ENCODE measurements at places on chromosomes 12 and 14.

DNA sequence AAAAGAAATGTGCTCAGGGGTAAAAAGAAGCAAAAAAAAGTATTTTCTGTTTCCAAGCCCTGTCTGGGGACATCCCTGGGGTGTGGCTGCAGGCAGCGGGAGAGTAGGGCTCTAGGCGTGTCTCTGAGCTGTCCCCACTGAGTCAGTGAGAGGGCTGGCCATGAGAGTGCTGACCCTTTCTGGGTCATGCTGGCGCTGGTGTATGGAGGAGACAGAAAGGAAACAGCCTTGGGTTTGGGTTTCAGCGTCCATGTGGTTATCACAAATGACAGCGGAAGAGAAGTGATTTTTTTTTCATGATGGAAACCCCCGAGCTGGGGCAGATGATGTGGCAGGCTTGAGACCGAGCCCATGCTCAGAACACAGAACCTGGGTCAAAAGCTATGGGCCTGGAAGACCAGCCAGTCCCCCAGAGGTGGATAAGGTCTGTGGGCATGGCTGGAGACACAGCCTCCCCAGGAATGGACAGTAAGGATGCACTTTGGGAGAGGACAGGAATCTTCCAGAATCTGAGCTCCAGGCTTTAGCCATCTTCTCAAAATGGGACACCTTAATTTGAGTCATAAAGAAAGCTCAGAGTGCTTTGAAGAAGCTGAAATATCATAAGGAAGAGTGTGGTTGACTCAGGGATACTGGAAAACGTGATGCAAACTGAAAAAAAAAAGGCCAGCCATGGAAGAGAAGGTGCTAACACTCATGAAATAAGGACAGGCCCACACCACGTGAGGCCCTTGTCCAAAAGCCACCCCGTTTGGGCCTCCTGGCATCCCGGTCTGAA, 36.2 kb downstream of the SYNE3 start:
- peak; percentile 47 for DNase-seq

DNA sequence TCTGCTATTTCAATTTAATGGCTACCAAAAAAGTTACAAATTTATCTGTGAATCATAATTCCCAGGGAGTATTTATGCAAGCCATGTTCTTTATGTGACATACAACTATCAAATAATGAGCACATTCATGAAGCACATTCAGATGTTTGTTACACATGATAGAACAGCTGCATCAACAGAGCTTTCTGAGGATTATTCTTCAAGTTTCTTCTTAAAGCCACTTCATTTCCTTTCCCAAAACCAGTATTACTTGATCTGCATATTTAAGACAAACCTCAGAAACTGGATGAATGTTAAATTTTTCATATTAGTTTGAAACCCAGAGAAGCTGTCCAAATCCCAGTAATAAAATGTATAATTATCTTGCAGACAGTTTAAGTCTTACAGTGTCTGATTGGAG, 73.6 kb upstream of the SOX5 start:
- DNase-seq = no peak

- DNase-seq = no peak
These were observed 439.1 kb downstream of the NPAS3 start for GRCh38 chr14:33377596-33378390.

DNA sequence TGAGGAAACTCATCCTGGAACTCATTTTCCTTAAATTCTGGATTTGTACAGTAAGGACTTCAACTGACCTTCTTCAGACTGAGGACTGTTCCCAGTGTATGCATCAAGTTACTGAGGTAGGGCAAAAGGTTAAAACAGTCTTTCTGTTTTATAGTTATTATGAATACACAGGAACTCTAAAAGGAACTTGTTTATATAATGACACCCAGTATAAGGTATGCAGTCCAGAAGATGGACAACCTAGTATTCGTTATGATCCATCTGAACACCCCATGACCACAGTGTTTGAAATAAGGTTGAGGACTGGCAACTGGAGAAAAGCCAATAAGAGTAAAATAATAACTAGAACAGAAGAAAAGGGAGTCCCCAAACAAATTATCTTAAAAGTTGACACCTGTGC, 779.9 kb upstream of the TMEM132C start:
- DNase-seq = no peak

DNA sequence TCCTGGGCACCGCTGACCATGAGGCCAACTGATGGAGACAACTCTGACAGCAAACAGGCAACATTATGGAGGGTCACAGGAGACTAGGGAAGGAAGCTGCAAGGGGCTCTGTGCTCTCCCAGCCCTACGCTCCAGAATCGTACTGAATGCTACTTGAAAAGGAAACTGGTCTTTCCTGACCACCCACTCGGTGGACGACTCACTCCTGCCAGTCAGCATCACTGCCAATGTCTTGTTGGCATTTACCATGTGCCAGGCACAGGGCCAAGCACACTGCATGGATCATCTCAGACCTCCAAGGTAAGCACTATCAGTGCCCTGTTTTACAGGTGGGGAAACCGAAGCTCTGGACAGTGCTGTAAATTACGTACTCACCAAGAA, 38.0 kb downstream of the CCDC85C start:
- no peak for DNase-seq

DNA sequence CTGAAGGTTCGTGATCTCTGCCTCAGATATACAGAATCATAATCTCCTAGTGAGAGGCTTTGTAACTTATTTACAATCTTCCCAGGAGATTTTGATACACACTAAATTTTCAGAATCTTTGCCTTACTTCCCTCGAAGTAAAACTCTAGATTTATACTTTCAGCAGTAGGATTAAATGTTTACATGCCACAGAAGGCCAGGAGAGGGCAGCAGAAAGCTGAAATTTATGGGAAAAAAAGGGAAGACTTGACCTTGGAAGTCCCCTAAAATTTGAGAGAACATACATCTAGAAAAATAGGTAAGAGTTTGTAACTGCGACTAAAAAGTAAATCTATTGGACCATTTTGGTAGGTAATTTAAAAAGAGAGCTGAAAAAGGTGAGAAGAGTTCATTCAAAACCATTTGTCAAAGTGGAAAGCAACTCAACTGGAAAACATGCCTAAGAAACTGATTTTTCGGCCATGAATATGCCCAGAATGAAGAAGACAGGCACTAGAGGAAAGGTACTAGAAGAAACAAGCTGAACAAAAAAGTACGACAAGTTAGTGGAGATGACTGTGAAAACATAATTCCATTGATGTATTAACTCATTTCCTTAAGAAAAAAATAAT, 242.0 kb upstream of the MDGA2 start:
- no peak for DNase-seq

GRCh38 chr12:104599272-104600035, 142.7 kb downstream of the CHST11 start:
- DNase-seq = no peak

DNA sequence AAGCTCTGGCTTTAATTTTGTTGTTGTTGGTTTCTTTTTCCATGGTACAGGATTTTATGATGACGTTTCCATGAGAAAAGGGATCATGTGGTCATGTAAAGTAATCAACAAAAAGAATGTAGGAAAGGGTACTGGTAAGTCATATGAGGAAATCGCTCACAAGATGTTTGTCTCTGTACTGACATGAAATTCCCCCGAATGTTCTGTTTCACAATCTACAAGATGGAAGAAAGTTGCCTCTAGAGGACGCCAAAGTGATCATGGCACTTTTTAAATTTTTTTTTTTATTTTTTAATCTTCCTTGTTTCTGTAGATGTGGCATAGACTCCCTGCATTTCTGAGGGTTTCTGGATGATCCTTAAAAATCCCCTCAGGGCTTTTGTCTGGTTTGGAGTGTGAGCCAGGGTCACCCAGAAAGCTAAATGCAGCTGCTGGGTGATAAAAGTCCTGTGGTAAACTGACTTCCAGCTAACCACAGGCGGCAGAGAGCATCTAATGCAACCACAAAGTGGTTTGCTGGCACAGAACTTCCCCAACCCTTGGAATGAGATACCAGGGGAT, 393.5 kb downstream of the CCDC91 start:
- DNase-seq = no peak

- no peak for DNase-seq
These were observed 127.6 kb downstream of the ANO6 start for GRCh38 chr12:45343269-45344051.

DNA sequence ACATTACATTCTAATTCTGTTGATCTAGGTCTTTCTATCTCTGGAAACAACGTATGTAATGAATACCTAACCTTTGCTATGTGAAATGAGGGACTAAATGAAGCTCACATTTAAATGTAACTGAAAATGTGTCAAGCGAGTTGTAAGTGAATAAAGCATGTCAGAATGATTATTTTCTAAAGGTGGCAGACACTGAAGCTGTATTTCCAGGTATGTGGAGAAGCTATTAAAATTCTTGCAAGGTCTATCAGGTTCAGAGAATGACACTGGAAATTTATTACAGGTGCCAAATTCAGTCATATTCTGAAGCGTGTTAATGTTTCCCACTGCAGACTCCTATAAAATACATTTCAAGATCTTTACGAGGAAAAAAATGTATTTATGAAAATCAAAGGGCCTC, 641.4 kb downstream of the RPS29 start:
- DNase-seq = no peak

GRCh38 chr12:63480186-63480585, 188.1 kb downstream of the DPY19L2 start:
- no peak for DNase-seq

GRCh38 chr12:103852498-103852997, 11.5 kb upstream of the NT5DC3 start:
- DNase-seq = no peak

DNA sequence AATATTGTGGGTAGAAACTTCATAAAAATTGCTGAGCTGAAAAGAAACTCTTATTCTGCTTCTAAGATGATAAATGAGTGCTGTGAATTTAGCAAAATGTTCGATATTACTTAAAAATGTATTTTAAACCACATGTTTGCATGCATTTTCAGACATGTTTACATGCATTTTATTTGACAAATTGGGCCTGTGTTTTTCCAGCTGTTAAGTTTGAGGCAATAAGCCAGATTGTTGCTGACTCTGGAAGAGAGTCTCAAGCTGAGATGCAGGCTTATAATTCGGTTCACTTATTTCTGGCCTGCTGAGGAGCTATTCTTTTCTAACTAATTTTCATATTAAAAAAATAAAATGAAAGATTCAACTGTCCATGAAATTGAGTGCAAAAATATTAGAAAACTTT, 110.1 kb downstream of the SYNE2 start:
- no peak for DNase-seq

DNA sequence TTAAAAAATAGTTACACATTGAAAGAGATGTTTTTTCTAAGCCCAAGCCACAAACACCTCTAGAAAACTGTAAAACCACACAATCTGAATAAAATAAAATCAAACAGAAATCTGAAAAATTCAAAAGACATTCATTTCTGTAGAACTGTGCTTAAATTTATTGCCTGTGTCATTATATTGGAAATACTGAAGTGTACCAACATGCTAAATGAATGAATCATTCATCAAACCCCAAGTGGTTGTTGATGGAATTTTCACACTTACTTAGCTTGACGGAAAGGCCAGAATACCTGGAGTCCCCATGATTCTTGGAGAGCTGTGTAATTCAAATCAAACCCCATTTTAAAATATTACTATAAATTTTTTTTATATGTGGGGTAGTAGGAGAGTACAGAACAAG, 2.7 kb downstream of the KITLG start:
- DNase-seq = no peak

Data from activated CD4-positive, alpha-beta T cell treated with anti-CD3 and anti-CD28 coated beads, Interleukin-2, amount 50 U/mL, for 48 hours (primary cell).